ENCODE measurements at places on chromosomes 1 and 21.

DNA sequence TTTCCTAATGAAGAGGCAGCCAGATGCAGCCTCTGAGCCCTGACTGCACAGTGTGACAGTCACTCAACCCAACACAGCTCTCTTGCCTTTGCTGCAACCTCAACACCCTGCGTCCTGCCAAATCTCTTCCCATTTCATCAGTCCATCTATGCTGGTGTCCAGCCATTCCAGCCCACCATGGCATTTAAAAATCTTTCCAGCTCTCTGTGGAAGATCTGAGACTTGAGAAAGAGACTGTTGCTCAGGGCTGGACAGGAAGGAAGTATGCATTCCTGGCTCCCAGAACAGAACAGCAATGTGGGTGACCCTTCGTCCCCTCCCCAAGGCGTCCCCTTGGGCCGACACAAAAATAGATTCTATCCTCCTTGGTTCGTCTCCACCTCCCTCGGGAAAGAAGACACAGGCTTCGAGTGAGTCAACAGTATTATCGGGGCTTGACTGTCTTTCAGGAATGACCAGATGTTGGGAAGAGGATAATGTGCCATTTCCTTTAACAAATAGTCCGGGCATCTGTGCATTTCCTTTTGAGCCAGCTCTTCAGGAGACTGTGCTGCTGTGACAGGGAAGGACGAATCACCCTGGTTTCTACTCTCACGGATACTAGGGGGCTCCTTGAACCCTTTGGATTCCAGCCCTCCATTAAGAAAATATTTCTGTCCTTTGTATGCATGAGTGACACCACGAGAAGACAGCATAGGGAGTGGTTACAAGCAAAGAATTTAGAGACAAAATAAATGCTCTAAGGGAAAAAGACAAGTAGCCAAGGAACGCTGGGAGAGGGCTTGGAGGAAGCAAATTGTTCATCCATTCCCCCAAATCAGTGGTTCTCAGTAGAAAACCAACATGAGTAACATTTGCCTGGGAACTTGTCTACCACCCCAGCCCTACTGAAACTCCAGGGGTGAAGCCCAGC, 111.4 kb upstream of the CDC42BPA start:
- no peak for DNase-seq

DNA sequence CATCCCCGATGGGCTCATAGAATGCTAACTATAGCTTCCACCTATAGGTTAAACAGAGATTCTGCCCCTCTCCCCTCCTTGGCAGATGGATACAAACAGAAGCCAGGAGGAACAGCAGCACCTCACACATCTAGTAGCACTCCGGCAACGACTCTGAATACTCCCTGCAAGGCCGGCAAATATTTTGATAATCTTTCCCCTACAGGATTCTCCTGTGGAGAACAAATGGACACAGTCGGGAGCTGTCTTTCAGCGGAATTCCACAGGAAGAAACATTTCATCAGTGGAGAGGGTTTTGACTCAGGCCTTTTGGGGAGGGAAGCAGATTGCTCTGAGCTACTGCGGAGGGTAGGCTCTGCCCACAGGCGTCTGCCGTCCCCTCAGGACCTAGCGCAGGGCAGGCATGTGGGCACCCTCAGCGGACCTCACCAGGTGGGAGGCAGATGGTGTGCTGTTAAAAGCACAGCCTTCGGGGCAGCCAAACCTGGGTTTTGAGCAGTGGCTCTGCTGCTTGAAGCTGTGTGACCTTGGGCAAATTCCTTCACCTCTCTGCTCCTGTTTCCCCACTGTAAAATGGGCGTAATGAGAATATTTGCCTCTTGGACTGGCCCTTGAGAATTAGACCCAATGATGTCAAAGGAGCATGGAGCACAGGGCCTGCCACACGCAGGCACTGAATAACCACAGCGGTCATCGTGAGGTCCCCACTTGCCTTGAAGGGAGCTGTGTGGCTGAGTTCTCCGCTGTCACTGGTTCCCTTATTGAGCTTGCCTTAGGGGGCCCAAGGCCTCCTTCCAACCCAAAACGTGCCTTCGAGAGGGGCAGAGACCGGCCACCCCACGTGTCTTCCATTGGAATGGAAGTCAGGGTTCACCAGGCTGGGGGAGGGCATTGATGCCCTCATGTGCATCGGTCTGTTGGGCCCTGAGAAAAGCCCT, 19.2 kb upstream of the BCAR3 start:
- DNase-seq, result no peak

- DNase-seq, result no peak
These were observed 123.9 kb upstream of the VAMP3 start for GRCh38 chr1:7646981-7647901.

DNA sequence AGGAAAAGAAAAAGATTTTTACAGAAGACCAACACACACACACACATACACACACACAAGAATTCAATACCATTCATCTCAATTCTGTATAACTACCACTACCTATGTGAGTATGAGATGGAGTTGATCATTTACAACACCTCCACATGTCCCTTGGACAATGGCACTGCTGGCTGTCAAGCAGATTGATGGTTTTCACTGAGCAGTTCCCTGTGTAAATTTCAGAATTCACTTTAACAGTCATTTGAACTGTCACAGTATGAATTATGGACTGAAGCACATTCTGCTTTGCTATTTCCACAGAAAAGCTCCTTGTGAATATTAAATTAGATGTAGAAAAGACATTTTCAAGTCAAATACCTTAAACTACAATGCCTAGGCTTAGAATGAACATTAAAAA, 14.3 kb downstream of the KCNT2 start:
- DNase-seq, result no peak

- DNase-seq, result no peak
These were observed 39.7 kb downstream of the PALMD start for GRCh38 chr1:99685516-99686180.

DNA sequence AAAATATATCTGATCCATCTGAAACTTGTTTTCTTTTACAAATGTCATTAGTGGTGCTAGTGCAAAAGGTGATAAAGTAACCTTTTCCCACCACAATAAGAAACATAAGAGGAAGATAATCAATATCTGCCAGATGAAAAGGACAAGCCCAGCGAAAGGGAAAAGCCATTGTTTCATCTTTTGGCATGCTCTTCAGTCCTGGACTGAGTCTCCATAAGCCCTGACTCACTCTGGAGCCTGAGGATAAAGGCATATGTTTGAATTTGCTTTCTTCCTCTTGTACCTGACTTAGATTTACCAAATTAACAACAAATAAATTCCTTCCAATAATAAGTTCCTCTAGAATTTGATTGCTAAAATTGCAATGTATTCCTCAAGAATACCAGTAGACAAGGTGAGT, 13.6 kb downstream of the DNAJC11 start:
- DNase-seq, result no peak

- no peak for DNase-seq
These were observed 656 bp downstream of the SH2D2A start for GRCh38 chr1:156815961-156816422.

DNA sequence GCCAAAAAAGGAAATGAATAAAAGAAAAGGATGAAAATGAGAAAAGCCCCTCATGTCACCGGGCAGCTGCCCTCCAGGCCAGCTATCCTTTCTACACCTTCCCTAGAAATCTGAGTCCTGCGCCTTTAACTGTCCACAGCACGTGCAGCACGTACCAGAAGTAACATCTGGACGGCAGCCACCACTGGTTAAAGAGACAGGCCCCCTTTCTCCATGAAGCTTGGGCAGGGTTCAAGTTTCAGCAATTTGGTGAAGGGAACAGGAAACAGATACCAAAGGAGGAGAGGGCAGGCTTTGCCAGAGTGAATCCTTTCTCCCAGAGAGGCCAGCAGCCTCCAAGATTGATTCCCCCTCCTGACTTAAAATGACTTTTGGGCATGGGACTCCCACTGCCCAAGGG, 3.6 kb upstream of the KIAA2013 start:
- DNase-seq, result peak; percentile 50

DNA sequence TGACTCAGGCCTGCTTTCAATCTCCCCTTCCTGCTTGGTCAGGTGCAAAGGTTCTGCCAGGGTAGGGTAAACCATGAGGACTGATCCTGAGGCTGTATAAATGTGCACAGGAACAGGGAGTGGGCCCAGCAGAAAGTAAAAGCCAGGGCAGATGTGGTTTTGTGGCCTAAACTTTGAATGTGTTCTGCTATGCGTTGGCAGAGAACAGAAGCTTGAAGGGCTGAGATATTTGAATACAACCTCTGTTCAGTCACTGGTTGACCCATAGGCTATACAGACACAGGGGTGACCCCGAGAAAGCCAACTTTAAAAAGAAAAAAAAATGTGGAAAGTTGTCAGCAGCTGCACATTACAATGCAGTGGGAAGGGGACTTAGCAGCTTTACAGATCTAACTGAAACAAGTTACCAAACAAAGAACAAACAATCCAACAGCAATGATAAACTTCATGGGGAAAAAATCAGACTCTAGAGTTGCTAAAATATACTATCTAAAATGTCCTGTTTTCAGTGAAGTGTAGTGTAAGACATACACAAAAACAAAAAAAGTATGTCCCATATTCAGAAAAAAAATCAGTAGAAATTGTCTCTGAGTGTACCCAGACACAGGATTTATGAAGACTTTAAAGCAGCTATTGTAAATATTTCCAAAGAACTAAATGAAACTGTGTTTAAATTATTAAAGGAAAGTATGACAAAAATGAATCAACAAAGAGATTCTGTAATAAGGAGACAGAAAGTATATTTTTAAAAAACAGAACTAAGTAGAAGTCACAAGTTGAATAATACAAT, 216.1 kb downstream of the RPS6KC1 start:
- DNase-seq, result no peak

DNA sequence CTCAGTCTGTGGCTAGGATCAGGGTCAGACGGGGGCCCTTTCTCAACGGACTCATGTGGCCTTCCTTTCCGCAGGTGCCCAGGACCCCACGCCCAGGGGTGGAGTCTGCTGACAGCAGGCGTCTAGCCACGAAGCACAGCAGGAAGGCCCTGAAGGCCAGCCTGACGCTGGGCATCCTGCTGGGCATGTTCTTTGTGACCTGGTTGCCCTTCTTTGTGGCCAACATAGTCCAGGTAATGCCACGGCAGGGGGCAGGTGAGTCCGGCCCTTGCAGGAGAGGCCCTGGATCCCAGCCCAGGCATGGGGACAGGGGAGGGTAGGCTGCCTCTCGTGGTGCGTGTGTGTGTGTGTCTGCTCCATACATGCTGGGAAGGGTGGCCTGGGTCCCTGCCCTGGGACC, 13.8 kb downstream of the HTR6 start:
- DNase-seq, result no peak

DNA sequence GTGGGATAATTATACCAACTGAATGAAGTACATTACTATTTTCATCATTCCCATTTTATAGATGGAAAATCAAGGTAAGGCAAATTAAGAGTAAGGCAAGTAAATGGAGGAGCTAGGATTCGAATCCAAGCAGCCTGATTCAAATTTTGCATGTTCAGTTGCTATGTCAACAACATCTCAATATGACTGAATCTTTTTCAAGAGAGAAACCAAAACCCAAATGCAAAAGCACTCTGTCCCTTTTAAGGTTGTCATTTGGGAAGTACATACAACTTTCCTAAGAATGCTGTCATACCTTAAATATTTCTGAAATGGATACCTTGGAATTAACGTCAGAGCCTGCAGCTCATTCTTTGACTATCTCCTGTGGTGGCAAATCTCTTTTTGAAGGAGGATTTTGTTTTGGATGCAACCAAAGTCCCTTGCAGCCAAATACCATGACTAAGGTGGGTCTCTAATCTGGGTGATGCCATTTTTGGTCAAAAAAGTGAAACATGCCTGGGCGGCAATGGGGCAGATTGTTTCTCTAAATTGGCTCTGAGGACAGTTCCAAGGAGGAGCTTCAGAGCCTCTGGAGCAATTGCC, 25.4 kb downstream of the ADAMTS1 start:
- no peak for DNase-seq

DNA sequence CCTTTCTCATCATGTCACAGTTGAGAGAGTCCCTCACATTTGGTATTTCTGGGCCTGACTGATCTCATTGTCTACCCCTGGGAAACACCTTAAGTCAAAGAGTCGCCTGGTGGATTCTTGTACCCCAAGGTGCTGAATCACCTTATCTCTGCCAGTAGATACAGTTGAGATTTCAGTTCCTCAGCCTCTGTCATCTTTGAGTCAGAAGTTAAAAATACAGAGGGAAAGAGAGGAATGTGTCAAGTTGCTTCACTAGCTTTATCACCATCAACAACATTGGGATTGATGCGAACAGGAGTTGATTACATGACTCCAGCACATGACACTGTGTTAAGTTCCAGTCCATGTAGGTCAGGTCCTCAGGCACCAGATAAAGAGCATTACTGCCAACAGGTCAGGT, 513.0 kb downstream of the NUF2 start:
- DNase-seq, result no peak

GRCh38 chr1:7568053-7568452, 203.0 kb upstream of the VAMP3 start:
- no peak for DNase-seq

- DNase-seq, result no peak
These were observed 3.1 kb downstream of the RER1 start for GRCh38 chr1:2394761-2395160.
